ENCODE measurements at places on chromosomes 3 and 15.

DNA sequence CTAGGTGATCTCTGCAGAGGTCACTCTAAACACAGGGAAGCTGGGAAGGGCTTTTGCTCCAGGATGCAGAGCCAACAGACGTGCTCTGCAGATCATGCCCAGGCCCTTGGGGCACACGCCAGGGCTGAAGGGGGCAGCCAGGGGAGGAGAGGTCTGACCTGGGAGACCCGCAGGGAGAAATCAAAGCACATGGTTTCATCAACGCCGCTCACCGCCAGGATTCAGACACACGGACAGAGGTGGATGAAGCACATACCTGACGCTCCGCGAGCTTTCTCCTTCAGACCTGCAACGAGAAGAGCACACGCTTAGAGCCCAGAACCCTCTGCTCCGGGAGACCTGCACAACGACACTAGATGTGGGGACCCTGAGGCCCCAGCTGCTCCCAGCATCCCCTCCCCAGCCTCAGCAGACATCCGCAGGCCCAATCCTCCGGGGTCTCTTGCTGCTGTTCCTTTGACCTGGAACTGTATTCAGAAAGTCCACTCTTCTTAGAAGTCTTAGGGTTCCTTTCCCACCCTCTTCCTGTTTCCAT, 90.7 kb upstream of the IQSEC1 start:
- no peak for DNase-seq

DNA sequence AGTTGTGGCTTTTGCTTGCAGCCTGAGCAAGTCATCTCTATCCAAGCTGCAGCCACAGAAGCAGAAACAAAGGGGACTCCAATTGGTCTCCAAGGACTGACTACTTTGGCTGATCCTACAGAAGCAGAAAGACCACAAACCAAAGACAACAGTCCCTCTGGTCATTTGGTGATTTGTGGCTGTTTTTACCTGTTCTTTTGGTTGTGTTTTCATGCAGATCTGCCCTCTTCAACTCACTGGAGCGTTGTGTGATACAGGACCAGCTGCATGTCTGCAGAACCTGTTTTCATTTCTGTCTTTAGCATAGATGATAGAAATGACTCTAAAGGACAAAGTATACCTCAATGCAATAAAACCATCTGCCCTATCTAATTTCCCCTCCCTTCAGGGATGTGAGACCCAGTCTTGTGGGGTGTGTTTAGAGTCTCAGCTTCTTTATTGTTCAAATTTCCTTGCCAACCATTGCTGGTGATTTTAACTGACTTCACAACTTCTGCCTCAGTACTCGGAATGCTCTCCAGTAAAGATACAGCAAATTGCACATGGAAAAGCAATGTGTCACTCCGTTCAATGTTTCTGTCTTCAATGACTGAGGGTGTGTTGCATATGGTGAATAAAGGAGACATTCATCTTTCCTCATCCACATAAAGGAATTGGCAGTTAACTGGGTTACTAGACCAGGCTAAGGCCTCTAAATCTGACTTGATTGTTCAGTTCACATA, 48.9 kb upstream of the SLC7A14 start:
- DNase-seq: no peak

DNA sequence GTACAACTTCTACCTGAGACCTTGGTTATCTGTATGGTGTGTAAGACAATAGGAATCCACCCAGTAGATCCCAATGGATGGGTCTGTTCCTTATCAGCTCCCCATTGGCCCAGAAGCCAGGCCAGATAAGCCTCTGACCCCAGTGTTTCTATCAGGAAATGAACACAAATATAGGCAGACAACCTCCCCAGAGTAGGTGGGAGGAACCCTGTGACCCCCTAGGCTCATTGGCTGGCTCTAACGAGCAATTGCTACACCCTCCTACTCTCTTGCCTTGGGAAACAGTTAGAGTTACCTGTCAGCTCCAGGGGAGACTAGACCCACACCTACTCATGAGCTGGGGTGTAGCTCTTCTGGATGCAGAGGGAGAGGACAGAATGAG, 299.9 kb downstream of the UACA start:
- DNase-seq: no peak

DNA sequence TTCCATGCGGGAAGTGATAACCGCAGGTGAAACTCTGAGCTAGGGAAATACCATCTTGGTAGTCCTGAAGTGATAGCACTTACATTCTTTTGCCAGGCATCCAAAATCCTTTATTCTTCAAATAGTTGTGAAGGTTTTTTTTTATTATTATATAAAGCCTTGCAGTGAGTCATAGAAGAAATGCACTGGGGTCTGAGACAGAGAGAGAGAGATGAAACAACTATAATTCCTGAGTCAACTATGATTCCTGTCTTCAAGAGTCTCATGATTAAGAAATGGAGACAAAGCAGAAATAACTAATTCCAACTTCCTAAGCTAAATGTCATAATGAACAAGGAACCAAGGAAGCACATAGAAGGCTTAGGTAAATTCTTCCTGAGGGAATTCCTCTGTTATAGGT, 495.6 kb downstream of the LPP start:
- no peak for DNase-seq

Measured in MG63 (cell line).